ENCODE measurements at places on chromosomes 2 and 18.

DNA sequence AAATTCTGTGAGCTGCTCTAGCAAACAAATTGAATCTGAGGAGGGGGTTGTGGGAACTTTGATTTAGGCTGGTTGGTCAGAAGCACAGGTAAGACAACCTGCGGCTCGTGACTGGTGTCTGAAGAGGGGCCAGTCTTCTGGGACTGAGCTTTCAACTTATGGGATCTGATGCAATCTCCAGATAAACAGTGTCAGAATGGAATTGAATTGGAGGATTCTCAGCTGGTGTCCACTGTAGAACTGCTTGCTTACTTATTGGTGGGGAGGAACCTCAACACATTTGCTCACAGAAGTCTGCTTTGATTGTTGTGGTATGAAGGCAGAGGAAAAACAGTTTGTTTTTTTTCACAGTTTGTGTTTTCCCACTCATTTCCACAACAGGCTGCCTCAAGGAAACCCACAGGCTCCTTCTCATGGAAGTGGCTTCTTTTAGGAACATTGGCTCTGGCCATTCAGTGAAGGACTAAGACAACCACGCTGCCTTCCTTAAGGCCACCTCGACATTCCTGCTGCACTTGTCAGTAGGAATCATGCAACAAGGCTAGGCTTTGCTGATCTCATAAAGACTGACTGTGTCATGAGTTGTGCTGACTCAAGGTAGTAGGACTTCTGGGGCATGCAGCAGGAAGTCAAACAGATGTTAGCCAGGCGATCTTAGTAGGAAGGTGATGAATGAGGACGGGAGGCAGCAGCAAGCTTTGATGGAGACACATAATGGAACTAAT lies 104.7 kb downstream of the TSN start:
- no peak for DNase-seq

- no peak for DNase-seq
Observed at GRCh38 chr2:55712477-55713060, 18.9 kb upstream of the PNPT1 start.

DNA sequence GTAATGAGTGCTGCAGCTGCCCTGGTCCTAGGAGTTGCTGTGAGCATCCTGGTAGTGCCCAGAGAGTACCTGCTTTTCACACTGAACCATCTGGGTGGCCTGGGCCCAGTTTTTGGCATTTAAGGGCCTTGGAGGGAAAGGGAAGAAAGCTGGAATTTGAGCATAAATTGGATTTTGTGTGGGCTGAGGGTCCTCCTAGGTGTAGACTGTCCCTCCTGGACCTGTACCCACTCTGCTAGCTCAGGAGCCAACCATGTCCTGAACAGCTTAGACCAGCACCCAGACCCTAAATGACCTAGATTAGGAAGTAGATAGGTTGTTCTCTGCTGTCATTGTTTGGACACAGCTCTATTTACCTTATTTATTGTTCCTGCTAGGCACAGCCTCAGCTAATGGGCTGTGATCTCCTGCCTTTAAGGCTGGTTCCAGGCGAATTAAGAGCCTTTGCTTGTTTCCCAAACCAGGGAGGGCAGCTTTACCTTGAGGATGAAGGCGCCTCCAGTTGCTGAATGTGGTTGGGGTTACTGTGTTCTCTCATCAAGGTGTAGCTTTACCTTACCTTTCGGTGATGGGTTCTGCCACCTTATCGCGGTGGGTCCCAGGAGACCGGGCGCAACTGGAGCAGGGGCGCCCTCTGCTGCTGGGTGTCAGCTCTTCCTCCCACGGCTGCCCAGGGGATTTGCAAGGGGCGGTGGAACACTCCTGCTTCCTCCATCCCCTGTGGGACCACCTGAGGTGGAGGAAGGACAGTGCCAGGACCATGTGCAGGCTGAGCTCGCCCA lies 34.4 kb downstream of the ITGA6 start:
- DNase-seq, result peak; percentile 47

DNA sequence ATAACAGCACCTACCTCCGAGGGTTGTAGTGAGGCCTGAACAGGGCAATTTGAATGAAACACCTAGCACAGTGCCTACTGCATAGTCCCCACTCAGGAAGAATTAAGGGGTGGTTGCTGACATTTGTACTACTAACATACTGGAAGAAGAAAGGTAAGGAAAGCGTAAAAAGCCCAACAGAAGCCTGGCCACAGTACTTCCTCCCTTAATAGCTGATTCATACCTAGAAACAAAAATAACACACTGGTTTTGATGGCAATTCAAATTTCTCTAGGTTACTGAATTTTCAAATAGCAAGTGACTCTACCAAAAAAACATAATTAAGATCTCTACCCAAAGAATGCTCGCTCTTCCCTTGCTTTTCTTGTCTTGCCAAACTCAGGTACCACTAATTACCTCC lies 16.2 kb downstream of the SUCLG1 start:
- DNase-seq, result no peak

DNA sequence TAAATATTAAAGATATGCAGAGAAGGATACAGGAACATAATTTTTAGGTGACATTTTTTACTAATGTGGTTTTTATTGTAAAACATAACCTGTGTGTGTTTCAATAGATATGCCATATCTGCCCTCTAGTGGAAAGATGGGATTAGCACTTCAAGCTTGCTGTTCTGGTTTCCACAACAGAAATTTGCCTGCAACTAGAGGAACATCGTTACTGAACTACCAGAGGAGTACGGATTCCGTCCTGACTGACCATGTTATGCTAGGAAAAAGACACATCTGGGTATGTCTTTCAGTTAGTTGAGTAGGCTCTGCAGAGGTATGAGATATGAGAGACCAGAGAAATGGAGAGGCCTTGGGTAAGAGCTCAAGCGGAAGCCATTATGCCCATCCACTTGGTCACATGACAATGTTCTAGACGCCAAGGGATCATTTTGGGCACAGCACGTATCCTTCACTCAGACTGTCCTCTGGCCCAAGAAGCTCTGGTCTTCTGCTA lies 104.9 kb downstream of the MBD2 start:
- DNase-seq, result peak; percentile 18

- peak; percentile 52 for DNase-seq
Observed at GRCh38 chr2:186575302-186575701, 14.6 kb upstream of the ITGAV start.

GRCh38 chr2:236661762-236662110 lies 92.1 kb downstream of the ACKR3 start:
- DNase-seq, result no peak
